SHP77 (cell line): ENCODE measurements at places on chromosomes 6 and 20.

GRCh38 chr20:4217349-4217841 lies 202.0 kb upstream of the RNF24 start:
- no peak for DNase-seq

DNA sequence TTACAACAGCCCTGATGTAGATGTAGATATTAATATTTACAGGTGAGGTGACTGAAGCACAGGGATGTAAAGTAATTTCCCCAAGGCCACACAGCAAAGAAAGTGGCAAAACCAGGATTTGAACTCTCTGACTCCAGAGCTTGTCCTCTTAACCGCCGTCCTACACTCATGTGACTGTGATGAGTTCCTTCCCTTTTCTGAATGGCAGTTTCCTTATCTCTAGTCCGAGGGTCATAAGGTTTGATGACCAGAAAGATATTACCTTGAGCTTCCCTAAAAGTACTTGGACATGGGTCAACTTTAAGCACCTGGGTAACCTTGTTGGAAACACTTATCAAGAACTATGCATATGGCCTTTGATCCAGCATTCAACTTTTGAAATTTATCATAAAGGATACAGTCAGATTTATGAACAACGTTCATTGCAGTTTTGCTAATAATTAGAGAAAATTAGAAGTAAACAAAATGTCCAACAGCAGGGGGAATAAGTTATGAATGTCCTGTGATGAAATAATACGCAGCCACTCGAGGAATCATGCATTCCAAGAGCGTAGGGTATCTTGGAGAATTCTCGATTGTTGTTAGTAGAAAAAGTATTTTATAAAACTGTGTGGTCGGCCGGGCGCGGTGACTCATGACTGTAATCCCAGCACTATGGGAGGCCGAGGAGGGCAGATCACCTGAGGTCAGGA lies 2.3 kb upstream of the TLDC2 start:
- DNase-seq, result no peak

GRCh38 chr6:88059191-88059590 lies 11.6 kb downstream of the SPACA1 start:
- DNase-seq, result no peak

DNA sequence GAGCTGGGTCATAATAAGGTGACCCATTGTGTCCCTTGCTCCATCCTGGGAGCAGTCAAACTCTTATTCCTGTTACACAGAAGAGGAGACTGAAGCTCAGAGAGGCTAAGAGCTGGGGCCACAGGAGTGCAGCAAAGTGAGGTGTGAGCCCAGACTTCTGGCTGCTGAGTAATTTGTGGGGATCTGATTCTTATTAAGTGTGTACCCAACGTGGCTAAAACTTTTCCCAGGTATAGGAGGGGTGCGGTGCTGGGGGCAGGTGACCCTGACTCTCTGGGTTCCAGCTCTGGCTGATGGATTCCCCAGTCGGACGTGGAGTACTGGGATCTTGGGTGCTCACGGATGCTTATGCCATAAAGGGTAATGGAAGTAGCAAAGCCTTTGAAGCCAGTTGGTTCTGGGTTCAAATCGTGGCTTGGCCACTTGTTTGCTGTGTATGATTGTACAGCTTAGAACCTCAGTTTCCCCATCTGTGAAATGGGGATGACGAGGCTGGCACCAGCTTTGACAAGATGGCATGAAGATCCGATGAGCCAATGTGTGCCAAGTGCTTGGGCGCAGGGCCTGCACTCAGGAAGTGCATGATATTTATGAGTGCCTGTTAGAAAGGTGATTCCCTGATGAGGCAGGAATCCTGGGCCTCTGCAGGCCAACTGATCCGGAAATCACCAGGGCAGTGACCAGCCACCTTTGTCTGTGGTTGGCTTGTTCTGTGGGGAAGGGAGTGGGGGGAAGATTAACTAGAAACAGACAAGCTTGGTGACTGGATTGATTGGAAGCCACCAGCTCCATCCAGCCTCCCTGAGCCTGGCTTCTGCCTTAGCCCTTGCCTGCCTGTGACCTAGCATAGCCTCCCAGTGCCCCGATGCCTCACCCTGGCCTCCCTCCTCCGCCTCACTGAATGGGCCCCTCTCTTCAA lies 6.0 kb downstream of the SRC start:
- DNase-seq, result no peak

GRCh38 chr20:25273541-25274358 lies 25.9 kb downstream of the PYGB start:
- DNase-seq, result no peak

DNA sequence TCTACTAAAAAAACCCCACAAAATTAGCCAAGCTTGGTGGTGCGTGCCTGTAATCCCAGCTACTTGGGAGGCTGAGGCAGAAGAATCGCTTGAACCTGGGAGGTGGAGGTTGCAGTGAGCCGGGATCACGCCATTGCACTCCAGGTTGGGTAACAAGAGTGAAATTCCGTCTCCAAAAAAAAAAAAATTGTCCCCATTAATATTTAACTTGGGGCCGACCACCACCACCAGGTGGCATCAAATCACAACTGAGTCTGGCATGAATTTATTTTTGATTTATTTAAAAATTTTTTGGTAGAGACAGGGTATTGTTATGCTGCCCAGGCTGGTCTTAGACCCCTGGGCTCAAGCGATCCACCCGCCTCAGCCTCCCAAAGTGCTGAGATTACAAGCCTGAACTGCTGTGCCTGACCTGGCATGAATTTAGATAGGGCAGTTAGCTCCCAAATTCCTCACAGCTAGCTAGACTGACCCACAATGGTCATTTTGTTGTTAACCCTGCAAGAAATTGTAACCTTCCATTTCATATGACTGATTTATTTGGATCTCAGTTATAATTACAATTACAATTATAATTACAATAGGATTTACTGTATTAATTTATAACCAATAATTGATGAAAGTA lies 17.1 kb upstream of the BEND3 start:
- no peak for DNase-seq

- no peak for DNase-seq
These were observed 503.7 kb downstream of the KIF16B start for GRCh38 chr20:16069389-16070010.

GRCh38 chr20:46368902-46369268 lies 37.5 kb downstream of the ELMO2 start:
- no peak for DNase-seq

DNA sequence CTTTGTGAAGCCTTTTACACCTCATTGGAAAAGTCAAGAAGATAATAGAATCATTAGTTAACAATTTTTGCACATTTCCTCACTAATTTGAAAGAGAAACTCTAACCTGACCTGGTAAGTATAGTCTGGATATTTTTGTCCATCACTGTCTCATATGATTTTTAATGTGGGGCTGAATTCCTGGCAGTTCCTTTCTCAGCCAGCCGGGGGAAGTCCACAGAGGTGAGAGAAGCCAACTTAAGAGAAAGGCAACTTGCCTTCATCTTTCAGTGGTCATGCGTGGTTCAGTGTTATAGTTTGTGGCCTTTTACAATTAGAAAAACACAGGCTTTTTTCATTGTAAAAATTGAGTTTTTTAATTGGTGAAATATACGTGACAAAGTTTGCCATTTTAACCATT lies 80.6 kb downstream of the CDYL start:
- DNase-seq, result no peak

DNA sequence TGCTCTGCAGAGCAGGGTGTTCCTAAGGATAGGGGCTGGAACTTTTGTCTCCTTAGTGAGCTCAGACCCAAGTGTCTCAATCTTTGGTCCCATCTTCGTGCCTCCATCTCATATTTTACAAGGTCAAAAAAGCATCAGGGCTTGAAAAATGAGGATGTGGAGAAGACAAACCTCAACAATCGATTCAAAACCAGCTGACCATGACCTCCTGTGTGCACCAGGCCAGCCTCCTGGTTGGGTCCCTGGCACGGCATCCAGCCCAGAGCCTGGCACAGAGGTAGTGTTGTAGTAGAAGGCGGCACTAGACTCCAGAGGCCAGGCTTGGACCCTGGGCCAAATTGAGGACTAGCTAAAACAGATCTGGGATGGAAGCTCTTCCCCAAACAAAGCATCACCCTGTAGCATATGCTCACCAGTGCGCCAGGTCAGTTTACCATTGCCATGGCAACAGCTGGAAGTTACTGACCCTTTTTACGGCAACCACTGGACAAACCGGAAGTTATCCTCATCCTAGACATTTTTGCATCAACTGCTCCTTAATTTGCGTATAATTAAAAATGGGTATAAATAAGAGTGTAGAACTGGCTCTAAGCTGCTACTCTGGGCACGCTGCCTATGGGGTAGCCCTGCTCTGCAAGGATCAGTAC lies 69.3 kb upstream of the BLCAP start:
- no peak for DNase-seq

DNA sequence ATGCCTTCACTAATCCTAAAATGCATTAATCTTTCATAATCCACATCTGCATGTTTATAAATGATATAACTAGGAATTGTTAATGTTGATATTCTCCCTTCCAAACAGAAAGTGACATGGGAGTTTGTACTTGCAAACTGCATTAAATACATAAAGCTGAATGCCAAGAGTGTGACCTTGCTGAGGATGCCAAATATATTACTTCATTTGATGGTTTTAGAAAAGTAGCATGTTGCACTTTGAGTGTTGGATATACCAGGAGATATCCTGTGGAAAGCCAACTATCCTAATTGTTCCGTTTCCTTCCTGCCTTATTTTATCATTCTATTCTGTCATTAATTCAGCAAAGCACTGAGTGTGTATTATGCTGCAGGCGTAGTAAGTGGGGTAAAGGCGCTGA lies 229.8 kb downstream of the TMEM242 start:
- no peak for DNase-seq
